ENCODE measurements at places on chromosomes 2 and 18.

DNA sequence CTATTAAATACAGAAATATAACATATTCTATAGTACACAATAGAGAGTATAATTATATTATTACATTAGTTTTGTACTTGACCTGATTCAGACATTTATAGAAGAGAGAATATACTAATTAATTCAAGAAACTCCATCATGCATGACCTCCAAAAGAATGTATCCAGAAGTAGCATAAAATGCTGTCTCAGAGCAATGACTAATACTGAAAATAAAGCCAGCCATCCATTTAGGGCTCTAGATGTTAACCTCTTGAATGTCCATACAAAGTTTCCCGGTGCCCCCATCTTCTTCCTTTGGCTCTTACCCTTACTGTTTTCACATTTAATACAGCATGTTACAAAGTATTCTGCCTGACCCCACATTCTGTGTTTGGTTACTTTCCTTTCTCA is 102.0 kb downstream of the ARHGAP15 start:
- no peak for DNase-seq

DNA sequence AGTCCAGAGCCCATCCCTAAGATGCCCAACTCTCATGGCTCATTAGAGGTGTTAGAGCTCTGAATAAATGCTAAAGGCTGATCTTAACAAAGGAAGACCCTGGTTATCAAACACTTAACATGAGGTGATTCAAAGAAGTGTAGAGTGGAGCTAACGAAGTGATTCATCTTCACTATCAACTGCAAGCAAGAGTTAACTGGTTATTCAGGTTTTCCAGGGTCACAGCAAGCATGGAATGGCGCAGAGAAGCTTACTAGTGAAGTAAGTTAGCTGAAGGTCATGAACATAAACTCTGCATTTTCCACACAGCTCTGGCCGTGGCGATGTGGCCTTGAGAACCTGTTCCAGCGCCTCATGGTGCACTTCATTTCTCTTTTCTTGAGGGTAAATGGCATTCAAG is 17.0 kb downstream of the RND3 start:
- DNase-seq = no peak

DNA sequence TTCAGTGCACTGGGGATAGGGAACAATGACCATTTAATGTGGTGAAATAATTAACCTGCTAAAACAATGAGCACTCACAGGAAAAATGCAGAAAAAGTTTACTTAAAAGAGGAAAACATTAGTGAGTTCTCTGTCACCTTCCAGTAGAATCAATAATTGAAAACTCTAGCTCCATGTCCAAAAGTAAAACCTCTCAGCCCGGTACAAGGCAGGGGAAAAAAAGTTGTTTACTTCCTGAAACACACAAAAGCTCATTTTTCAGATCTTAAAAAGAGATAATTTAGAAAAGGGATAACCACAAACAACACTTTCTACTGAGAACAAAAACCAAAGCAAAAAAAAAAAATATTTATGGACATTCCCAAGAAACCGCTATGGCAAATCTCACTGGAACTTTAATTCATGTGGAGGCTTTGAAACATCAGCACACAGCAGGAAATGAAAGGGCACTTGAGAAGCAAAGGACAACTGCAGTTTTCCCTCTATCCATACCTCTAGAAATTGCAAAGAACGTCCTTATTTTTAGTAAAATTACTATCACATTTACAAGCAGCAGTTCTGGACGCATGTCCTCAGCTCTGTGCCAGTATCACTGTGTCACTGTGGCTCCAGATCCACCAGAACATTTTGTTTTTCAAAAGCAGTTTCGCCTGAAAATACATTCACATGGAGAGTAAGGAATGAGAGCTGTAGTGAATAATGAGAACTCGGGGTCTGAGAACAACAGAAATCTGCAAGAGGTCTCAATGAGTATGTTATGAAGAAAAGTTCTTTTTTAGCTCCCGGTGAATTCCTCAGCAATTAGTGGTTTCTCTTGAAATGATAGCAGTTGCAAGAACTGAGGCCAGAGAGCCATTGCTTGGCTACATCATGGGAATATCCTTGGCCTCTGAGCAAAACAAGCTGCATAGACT is 44.7 kb upstream of the DNAH7 start:
- DNase-seq = peak; percentile 90

- DNase-seq = peak; percentile 68
Observed at GRCh38 chr18:45588376-45589355, 26.6 kb upstream of the SLC14A2 start.

- DNase-seq = no peak
Observed at GRCh38 chr18:21865043-21865442, 124.5 kb downstream of the MIB1 start.

DNA sequence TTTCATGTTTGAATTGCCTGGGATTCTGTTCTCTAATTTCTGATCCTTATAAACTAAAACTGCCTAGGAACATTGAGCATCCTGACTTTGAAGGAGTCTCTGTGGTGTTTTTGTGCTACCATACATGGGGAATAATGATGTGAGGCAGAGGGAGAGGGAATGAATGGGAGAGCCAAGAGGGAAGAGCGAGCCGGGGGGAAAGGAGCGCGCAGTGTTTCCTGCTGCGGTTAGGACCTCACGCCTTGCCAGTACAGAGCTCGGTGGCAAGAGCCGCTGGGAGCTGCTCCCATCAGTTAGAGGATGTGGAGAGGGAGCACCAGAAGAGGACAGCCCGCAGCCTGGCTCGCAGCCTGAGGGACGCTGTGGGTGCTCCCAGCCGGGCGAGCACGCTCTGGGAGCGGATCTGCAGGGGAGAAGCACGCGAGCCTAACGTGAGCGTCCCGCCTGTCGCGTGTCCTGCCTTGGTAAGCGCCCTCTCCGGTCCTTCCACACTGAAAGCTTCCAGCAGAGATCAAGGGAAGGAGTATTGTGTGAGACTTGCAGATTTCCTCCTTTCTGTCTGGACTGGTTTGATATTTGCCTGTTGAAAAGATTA is 114.7 kb downstream of the FAM210A start:
- DNase-seq = no peak

GRCh38 chr2:27829791-27830190 is 58.3 kb downstream of the MRPL33 start:
- no peak for DNase-seq

GRCh38 chr2:84888401-84889276 is 7.8 kb upstream of the TRABD2A start:
- no peak for DNase-seq

DNA sequence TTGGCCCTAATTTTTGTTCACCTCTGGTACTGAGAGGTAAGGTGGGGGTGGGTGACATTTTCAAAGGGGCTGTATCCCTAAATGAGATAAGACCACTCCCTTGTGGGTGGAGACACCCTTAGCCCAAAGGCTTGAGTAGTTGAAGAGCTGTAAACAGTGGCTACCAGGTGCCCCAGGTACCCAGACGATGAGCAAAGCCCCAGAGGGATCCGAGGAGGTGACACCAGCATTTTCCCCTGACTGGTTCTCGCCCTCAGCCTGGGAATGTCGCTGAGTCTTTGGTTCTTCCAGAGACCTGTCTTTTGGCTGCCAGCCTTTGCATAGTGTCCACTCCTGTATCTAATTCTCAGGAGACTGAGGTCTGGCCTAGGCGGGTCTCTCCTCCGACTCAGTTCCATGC is 36.5 kb downstream of the RRM2 start:
- no peak for DNase-seq

- DNase-seq = no peak
Observed at GRCh38 chr18:74429096-74429495, 28.0 kb downstream of the DIPK1C start.

DNA sequence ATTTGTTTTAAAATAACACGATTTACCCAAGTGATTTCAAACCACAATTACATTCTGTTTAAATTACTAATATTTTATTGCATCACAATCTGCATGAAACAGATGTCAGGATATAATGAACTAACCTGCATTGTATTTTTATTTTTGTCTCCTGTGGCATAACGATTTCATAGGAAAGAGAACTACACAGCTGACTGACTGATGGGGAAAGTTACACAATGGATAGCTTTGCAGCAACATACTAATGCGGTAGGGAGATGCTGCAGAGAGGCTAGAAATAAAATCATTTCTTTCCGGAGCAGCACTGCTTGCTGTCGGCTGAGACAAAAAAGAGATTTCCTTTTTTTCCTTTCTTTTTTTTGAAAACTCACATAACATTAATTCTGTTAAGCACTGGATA is 36.9 kb downstream of the SCN1A start:
- DNase-seq = no peak

GRCh38 chr2:232981767-232982360 is 31.2 kb downstream of the NGEF start:
- no peak for DNase-seq

DNA sequence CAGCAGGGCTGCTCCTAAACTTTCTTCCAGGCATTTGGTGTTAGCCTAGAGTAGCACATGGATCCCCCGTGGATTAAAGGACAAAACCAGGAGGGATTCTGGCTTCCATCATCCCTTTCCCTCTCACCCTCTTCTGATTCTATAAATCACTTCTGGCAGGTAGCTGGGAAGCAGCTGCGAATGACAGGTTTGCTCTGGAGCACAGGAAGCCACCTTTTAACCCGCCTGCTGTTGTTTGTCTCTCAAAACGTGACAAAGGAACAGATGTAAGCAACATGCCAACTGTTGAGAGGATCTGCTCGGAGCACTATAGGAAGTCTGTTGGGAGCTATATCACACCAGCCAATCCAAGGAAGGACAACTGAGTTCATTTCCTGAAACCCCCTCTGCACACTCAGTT is 101.9 kb downstream of the ACTR2 start:
- no peak for DNase-seq

DNA sequence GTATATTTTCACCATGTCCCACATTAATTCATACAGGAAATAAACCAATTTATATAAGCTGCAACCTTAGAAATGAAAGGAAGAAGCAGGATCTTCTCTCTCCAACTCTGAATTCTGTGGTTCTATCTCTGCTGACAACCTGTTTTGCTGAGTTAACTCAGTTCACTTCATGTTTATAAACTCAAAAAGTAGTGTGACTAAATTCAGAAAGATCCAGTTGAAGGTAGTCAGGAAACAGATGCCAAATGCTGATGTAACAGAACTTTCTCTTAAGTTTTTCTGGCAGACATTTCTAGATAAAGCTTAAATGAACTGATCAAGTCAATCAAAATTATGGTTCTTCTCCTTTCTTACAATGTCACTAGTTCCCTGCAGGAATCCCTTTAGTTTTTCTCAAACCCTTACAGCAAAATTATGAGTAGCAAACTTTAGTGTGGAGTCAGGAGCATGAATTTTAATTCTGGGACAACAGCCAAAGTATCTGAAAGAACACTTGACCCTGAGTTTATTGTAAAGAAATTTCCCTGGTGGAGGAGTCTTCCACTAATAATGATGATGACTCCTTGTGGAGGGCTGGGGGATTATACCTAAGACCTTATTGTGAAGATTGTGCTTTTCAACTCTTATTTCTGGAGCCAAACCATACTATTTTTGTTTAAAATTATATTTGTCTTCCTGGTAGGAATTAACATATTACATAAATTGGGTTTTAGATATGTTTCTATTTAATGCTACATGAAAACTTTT is 216.9 kb downstream of the MYO3B start:
- no peak for DNase-seq

- DNase-seq = no peak
Observed at GRCh38 chr2:197821550-197822289, 17.3 kb downstream of the PLCL1 start.

DNA sequence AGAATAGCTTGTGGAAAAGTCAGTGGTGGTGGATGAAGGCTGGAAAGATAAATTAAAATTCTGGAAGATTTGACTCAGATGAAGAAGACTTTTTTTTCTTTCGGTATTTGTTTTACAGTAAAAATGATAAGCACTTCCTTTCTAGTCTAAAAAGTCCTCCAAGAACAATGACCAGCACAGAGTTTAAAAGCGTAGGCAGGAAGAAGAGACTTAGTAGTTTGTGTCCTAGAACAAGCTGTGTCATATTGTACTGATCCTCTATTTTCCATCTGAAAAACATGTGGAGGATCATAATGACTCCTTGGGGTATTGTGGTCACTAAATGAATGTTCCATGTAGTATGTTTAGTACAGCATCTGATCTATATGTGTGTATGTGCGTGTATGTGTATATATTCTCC is 132.4 kb upstream of the FSHR start:
- no peak for DNase-seq

DNA sequence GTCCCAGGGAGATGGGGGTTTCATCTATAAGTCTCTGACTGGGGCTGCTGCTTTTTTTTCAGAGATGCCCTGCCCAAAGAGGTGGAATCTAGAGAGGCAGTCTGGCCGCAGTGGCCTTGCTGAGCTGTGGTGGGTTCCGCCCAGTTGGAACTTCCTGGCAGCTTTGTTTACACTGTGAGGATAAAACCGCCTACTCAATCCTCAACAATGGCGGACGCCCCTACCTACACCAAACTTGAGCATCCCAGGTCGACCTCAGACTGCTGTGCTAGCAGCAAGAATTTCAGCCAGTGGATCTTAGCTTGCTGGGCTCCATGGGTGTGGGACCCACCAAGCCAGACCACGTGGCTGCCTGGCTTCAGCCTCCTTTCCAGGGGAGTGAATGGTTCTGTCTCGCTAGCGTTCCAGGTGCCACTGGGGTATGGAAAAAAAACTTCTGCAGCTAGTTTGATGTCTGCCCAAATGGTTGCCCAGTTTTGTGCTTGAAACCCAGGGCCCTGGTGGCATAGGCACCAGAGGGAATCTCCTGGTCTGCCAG is 152.6 kb upstream of the CYP26B1 start:
- DNase-seq = no peak

DNA sequence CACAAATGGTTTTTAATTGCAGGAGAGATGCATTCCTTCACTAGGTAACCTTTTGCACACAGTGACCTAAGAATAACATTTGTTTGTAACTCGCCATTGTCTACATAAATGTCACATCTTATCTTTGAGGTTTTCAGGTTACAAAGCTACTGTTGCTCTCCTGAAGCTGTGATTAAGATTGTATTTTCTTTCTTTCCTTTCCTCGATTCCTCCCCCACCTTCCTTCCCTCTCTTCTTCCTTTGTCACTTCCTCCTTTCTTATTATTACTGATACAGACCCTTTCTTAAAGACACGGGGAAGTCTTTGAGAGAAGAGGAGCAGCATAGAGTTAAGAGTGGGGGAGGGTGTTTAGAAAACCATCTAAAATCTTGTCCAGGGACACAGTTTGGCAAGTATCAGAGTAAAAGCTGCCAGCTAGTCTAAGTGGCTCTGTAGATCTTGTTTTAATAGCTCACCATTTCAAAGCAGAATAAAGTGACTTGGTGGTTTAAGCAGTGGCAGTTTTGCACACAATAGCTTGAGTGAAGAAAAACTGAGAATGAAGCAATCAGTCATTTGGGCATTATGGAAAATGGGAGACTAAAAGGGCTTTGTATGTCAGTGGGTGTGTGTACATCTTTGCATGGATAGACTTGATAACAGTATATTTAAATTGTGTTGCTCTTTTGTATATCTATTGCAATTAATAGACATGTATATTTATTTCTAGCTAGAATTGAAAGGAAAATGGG is 10.9 kb downstream of the CERS6 start:
- no peak for DNase-seq

GRCh38 chr18:10067670-10068659 is 154.1 kb downstream of the VAPA start:
- no peak for DNase-seq

DNA sequence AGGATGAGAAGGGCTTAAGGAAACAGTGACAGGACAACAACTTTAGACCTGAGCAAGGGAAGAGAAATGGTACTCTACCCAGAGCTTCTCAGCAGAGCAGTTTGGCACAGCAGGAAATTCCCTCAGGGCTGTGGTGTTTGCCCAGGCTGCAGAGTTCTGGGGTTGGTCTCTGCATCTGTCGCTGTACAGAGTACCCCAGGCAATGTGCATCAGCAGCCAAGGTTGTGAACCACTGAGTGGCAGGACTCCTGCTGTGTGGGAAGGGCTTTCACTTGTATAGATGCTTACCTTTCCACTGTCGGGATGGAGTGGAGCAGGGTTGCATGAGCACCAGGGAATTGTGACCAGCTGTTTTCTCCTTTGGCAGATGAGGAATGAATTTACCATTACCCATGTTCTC is 21.2 kb downstream of the STAMBP start:
- no peak for DNase-seq
